ENCODE measurements at places on chromosomes 5 and 9. TPM values are rescaled to one million over a fixed set of nuclear protein-coding genes. Genes with fewer than 3 reads are reported as not detected.

GRCh38 chr5:30113542-30113941 is 1079.9 kb upstream of the CDH6 start:
- no peaks in the 10 kb centered on the region for H3K4me1 ChIP-seq
- no peak for DNase-seq
- H3K36me3 ChIP-seq = no peaks in the 10 kb centered on the region

DNA sequence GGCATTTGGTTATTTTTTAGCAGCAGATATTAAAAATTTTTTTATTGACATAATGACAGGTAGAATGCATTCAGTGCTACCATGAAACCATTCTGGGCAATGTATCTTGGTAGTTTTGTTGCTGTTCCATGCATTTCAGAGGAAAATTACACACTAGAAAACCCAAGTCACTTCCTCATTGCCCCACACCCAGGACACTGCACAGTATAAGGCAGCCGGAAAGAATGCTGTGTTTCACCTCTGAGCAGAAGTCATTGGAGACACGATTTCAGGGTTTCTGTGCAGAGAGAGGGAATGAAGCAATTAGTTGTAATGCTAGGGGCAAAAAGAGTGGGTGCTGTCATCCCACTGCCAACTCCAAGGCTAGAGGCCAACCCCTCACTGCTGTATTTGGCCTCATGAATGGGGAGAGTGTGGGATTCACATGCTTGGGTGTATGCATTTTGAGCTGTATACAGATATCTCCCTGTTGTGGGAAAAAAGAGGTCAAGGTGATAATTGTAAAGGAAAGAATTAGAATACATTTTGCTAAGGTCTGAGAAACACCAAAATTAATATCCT is 290.5 kb downstream of the BNC2 start:
- H3K4me3 ChIP-seq = no peak overlapping the region
- H3K27ac ChIP-seq = no peak overlapping the region
- no peaks in the 10 kb centered on the region for H3K27me3 ChIP-seq
- no peaks in the 10 kb centered on the region for H3K36me3 ChIP-seq
- H3K4me1 ChIP-seq = no peaks in the 10 kb centered on the region

DNA sequence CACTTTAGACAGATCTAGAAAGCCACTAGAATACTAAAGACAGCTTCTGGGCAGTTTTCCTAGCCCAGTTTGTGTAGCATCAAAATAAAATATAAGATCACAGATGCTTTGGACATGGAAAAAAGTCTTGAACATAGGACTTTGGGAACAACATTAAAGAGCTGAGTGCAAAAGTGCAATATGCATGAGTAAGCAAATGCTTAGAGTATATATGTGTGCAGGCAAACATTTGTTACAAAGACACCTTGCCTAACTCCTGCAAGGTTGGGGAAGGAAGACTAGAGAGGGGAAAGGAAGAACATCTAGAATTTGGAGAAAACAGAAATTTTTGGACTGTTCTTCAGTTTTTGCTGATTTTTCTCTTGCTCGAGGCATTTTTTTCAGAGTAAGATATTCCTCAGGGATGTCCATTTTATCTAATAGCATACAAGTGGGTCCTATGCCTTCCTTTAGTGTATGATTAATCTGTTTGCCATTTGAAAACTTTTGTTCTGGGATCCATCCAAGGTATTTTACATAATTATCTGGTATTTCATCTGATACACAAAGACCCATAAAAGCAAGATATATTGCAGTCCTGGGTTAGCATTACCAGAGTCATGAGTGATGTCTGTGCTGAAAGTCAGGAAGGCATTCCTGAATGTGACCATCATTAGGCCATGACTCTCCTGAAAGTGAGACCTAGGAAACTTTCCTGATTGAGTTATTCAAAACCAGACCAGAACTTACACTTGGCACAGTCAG is 142.0 kb upstream of the RGMB start:
- H3K36me3 ChIP-seq = no peaks in the 10 kb centered on the region
- no peaks in the 10 kb centered on the region for H3K4me1 ChIP-seq
- H3K4me3 ChIP-seq = no peak overlapping the region
- no peak for DNase-seq
- no peaks in the 10 kb centered on the region for H3K27me3 ChIP-seq
- no peak overlapping the region for H3K27ac ChIP-seq

DNA sequence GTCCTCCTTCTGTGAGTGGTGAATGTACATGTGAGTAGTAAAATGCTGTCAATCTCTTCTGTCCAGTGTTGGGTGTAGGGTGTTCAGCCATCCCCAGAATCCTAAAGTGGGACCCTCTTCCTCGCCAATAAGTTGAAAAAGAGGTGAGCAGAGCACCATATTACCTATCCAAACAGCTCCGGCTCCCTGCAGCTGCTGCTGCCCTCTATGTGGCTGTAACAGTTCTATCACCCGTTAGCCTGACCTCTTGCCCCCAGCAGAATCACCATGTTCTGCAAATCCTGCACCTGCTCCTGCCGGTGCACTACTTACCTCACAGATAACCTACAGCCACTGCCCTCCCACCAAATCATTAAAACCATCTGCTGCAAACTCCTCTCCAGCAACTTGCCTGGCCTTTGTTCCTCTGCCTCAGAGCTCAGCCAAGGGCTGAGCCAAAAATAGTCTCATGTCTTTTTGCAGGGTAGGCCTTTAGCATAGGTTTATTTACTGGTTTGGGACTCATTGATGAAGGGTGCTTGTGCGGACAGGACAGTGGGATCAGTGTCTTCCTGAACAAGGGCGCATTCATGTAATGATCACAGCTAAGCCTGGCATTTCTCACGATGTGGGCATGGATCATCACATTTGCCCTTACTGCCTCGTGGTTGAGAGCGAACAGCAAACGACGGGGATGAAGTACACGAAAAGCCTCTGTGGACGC is 49.6 kb upstream of the CCL21 start:
- H3K36me3 ChIP-seq = no peaks in the 10 kb centered on the region
- H3K27ac ChIP-seq = no peak overlapping the region
- DNase-seq = no peak
- H3K27me3 ChIP-seq = no peaks in the 10 kb centered on the region
- no peaks in the 10 kb centered on the region for H3K4me1 ChIP-seq

DNA sequence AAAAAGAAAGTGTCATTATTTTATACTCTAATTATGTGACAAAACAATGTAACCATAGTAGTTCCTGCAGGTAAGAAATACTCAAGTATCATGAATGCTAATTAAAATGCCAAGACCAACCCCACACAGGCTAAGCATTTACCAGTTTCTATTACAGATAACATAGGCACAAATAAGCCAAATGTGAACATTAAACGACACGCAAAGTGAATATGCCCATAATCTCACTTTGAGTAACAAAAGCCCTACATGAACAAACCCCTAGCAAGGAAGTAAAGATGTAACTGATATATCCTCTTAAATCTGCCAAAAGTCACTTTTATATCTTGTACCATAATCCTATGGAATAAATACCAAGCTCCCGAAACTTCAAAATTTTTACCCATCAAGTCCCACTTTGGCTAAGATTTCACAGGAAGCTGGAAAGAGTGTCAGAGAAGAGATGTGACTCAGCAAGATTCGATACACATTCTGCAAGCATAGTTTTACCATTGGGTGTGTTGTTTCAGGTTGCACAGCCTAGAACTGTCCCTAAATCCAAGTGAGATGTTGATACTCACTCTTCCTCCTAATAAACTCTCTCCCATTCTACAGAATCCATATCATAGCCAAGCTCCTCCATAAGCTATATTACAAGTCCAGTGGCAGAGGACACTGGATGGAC is 28.8 kb downstream of the TRPM6 start:
- H3K27me3 ChIP-seq = no peaks in the 10 kb centered on the region
- no peak for DNase-seq
- no peak overlapping the region for H3K27ac ChIP-seq
- no peak overlapping the region for H3K4me3 ChIP-seq

- peaks cover 36% of the 10 kb centered on the region for H3K4me1 ChIP-seq
- H3K4me3 ChIP-seq = no peak overlapping the region
- H3K27ac ChIP-seq = no peak overlapping the region
- DNase-seq = no peak
- peaks cover 9% of the 10 kb centered on the region for H3K27me3 ChIP-seq
- H3K36me3 ChIP-seq = no peaks in the 10 kb centered on the region
Measured at GRCh38 chr9:112175796-112176315, 759 bp upstream of the SUSD1 start.

GRCh38 chr5:600886-601541 is 11.1 kb upstream of the CEP72 start:
- no peak overlapping the region for H3K27ac ChIP-seq
- peaks cover 31% of the 10 kb centered on the region for H3K27me3 ChIP-seq
- no peak overlapping the region for H3K4me3 ChIP-seq
- no peak for DNase-seq
- H3K36me3 ChIP-seq = no peaks in the 10 kb centered on the region
- H3K4me1 ChIP-seq = no peaks in the 10 kb centered on the region

GRCh38 chr5:35151146-35151920 is 79.0 kb downstream of the PRLR start:
- H3K4me1 ChIP-seq = no peaks in the 10 kb centered on the region
- H3K27ac ChIP-seq = no peak overlapping the region
- no peak for DNase-seq
- H3K36me3 ChIP-seq = no peaks in the 10 kb centered on the region
- no peaks in the 10 kb centered on the region for H3K27me3 ChIP-seq

GRCh38 chr5:172901012-172901780 is 58.0 kb upstream of the RPL26L1 start:
- no peaks in the 10 kb centered on the region for H3K4me1 ChIP-seq
- H3K27me3 ChIP-seq = no peaks in the 10 kb centered on the region
- H3K27ac ChIP-seq = no peak overlapping the region

DNA sequence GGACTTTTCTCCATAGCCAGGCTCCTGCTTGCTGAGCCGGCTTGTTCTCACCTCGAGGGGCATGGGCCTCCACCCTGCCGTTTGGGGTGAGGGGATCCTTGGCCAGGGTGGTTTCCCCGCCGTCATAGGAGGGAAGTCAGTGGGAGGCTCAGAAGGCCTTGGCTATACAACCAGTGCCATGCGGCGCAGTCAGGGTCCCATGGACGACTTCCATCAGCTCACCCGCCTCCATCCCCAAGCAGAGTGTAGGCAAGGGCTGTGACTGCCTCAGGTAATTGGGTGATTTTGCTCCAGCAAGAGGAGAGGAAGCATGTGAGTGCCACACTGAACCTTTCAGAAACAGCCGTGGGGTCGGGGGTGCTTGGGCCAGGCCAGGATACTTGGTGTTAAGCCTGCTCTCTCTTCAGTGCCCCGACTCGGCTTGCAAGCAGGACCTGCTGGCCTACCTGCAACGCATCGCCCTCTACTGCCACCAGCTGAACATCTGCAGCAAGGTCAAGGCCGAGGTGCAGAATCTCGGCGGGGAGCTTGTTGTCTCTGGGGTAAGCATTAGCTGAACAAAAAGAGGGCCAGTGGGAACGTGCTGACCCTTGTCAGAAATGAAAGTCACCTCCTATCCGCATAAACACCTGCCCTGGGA is 57.2 kb upstream of the LRRTM2 start:
- no peaks in the 10 kb centered on the region for H3K4me1 ChIP-seq
- no peak overlapping the region for H3K4me3 ChIP-seq
- no peaks in the 10 kb centered on the region for H3K36me3 ChIP-seq

DNA sequence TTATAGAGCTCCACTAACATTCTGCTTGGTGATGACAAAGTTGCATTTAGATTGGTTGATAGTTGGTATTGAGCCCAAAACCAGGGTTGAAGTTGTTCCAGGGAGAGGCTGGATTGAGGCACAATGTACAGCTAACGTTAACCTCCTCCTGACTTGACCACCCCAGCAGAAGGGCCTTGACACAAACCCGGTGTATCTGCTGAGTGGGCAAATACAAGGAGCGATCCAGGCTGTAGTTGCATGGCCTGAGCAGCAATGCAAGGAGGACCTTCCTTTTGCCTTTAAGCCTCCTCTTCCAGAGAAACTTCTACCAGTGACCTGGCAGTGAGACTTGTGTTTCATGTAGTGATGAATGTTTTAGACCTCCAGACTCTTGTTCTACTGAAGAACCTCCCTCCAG is 66.2 kb upstream of the GAS1 start:
- no peak overlapping the region for H3K4me3 ChIP-seq
- H3K27me3 ChIP-seq = no peaks in the 10 kb centered on the region
- H3K36me3 ChIP-seq = no peaks in the 10 kb centered on the region
- H3K4me1 ChIP-seq = no peaks in the 10 kb centered on the region

- H3K36me3 ChIP-seq = no peaks in the 10 kb centered on the region
- H3K27ac ChIP-seq = no peak overlapping the region
- H3K4me1 ChIP-seq = no peaks in the 10 kb centered on the region
- no peaks in the 10 kb centered on the region for H3K27me3 ChIP-seq
Measured at GRCh38 chr9:90508940-90509339, 133.7 kb downstream of the DIRAS2 start.

DNA sequence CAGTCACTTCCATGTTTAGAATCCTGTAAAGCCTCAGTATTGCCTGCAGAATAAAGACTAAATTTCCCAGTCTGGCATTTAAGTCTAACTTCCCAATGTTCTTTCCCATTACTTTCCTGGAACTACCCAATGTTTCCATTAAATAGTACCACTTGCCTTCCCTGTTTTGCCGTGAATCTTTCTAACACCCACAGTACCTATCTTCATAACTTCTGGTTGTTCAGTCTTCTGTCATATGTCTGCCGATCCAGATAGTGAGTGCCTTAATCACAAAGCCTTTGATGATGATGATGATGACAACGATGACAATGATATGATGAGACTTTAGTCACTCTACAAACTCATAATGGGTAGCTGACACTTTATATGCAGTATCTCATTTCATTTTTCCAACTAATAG is 6.6 kb upstream of the HEMGN start:
- no peaks in the 10 kb centered on the region for H3K36me3 ChIP-seq
- no peaks in the 10 kb centered on the region for H3K27me3 ChIP-seq
- no peak overlapping the region for H3K4me3 ChIP-seq
- no peaks in the 10 kb centered on the region for H3K4me1 ChIP-seq
- DNase-seq = no peak
- H3K27ac ChIP-seq = no peak overlapping the region

DNA sequence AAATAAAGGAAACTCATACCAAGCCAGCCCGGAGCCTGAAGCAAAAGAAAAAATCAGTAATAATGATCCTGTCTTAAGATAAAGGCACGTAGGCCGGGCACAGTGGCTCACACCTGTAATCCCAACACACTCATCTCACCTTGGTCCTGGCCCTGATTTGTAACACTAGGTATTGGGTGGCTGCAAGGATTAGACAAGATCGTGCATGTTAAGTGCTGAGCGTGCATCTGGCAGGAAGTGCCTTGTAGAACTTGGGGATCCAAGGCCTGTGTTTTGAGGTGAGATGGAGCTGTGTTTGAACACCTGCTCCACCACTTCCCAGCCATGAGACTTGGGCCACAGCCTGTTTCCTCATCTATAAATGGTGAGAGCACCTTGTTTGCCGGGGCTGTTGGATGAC is 41.5 kb downstream of the SPRY4 start:
- H3K36me3 ChIP-seq = no peaks in the 10 kb centered on the region
- H3K4me1 ChIP-seq = peaks cover 2% of the 10 kb centered on the region
- no peaks in the 10 kb centered on the region for H3K27me3 ChIP-seq
- no peak overlapping the region for H3K27ac ChIP-seq
- no peak overlapping the region for H3K4me3 ChIP-seq

GRCh38 chr9:109466623-109467590 is 31.2 kb downstream of the PTPN3 start:
- no peak overlapping the region for H3K4me3 ChIP-seq
- no peaks in the 10 kb centered on the region for H3K4me1 ChIP-seq
- H3K36me3 ChIP-seq = no peaks in the 10 kb centered on the region
- no peak overlapping the region for H3K27ac ChIP-seq
- H3K27me3 ChIP-seq = no peaks in the 10 kb centered on the region

EMB gene
- 45.0 TPM for polyA plus RNA-seq

KCNN2 gene
- 1.1 TPM for polyA plus RNA-seq

BDP1 gene
- polyA plus RNA-seq = 17.1 TPM

TAF11L10 gene
- not detected for polyA plus RNA-seq

CARD9 gene
- 3.5 TPM for polyA plus RNA-seq

Measured in thymus (tissue), 14 donors.